Transverse colon (tissue), 4 donors: ENCODE measurements at places on chromosomes 4 and X. TPM values are rescaled to one million over a fixed set of nuclear protein-coding genes. Genes with fewer than 3 reads are reported as not detected.

DCAF8L2 gene
- total RNA-seq = not detected

CCDC160 gene
- total RNA-seq = not detected

SPANXA1 gene
- not detected for total RNA-seq

DCHS2 gene
- total RNA-seq = 3.0 TPM

F11 gene
- total RNA-seq = not detected

DMP1 gene
- not detected for total RNA-seq

NEUROG2 gene
- not detected for total RNA-seq

GABRQ gene
- total RNA-seq = not detected

ADAMTS3 gene
- not detected for total RNA-seq

GRCh38 chr4:140818433-140818832 is 62.2 kb upstream of the TBC1D9 start:
- no peaks in the 10 kb centered on the region for H3K36me3 ChIP-seq
- DNase-seq = no peak
- H3K4me3 ChIP-seq = no peak overlapping the region
- H3K27ac ChIP-seq = no peak overlapping the region
- H3K4me1 ChIP-seq = no peaks in the 10 kb centered on the region

- no peaks in the 10 kb centered on the region for H3K27me3 ChIP-seq
- no peaks in the 10 kb centered on the region for H3K4me1 ChIP-seq
- H3K27ac ChIP-seq = no peak overlapping the region
- H3K4me3 ChIP-seq = no peak overlapping the region
These were observed 241.1 kb upstream of the TLL1 start for GRCh38 chr4:165631912-165632311.

DNA sequence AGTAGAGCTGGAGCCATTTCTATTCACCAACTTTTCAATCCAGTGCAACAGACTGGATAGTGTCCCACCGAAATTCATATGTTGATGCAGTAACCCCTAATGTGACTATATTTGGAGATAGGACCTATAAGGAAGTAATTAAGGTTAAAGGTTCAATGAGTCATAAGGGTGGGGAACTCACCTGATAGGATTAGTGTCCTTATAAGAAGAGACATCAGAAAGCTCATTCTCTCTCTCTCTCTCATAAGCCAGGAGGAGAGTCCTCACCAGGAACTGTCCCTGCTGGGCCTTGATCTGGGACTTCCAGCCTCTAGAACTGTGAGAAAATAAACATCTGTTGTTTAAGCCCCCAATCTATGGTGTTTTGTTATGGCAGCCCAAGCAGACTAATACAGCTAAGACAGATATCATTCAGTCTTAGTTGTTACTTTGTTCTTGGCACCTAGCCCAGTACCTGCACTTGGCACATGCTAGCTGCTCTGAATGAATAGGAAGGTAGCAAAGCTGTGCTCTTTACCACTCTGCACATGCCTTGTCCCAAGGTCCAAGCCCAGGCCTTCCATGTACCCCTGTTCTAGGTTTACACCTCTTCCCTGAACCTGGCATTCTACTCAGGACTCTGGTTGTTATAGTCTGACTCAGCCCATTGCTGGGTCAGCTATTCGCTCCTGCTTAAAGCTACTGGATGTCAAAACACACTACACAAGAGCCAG is 19.2 kb upstream of the BRS3 start:
- H3K4me3 ChIP-seq = no peak overlapping the region
- no peaks in the 10 kb centered on the region for H3K27me3 ChIP-seq
- no peaks in the 10 kb centered on the region for H3K4me1 ChIP-seq
- no peaks in the 10 kb centered on the region for H3K36me3 ChIP-seq

GRCh38 chr4:3290476-3290875 is 2.3 kb upstream of the RGS12 start:
- H3K4me3 ChIP-seq = no peak overlapping the region
- H3K4me1 ChIP-seq = peaks cover 13% of the 10 kb centered on the region
- H3K36me3 ChIP-seq = no peaks in the 10 kb centered on the region
- no peak overlapping the region for H3K27ac ChIP-seq
- peaks cover 26% of the 10 kb centered on the region for H3K27me3 ChIP-seq
- no peak for DNase-seq

DNA sequence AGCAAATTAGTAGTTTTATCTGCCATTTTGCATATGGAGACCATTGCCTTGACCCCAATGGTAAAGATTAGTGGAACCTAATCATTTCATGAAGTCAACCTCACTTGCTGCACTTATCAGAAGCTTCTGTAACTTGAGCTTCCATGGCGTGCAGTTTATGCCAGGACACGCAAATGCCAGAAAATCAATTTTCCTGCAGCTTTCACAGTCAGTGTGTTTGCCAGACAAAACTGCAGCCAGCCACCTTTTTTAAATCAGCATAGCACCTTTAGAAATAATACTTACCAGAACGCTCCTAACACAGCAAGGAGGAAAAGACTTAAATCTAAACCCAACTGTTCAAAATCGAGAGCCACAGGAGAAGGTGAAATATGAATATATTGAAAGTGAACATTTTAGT is 265.3 kb downstream of the GRIA3 start:
- no peaks in the 10 kb centered on the region for H3K4me1 ChIP-seq
- no peak overlapping the region for H3K4me3 ChIP-seq
- no peak overlapping the region for H3K27ac ChIP-seq
- no peak for DNase-seq
- H3K36me3 ChIP-seq = no peaks in the 10 kb centered on the region

- H3K36me3 ChIP-seq = no peaks in the 10 kb centered on the region
- H3K27ac ChIP-seq = no peak overlapping the region
- DNase-seq = no peak
- no peaks in the 10 kb centered on the region for H3K27me3 ChIP-seq
- no peaks in the 10 kb centered on the region for H3K4me1 ChIP-seq
- H3K4me3 ChIP-seq = no peak overlapping the region
These were observed 81.1 kb downstream of the LRBA start for GRCh38 chr4:150934022-150934421.

DNA sequence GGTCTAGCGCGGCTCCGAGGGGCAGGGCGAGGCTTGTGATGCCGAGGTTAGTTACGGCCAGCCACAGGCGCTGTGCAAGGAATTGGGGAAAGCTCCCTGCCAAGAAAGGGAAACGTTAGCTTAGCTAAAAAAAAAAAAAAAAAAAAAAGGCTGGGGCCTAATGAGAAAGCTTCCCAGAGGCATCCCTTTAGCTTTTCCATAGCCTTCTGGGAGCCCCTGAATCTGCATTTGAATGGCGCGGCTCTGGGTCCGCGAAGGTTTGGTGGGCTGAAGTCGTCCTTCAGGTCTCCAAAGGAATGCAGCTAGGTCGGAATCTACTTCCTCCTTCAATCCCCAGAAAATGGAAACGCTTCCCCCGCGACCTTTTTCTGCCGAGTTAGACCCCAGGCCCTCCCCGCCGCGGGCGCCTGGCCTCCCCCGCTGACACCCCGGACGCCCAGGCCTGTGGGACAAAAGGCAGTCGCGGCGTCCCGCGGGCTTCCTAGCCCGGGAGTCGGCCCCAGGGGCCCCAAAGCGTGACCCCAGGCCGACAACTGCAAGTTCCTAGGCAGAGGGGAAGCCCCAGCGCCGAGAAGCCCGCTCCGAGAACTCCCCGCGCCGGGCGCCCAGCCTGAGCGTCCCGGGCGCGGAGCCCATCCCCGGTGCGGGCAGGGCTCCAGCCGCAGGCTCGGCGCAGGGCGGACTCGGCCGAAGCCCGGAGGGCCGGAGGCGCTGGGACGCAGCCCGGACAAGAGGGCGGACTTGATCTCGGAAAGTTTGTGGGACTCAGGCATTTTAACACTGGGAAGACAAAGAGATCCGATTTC is 605 bp upstream of the FAT1 start:
- H3K36me3 ChIP-seq = no peaks in the 10 kb centered on the region
- H3K4me1 ChIP-seq = no peaks in the 10 kb centered on the region
- peaks cover 13% of the 10 kb centered on the region for H3K27me3 ChIP-seq
- DNase-seq = peak; percentile 58
- peak overlapping the region; percentile 95 for H3K27ac ChIP-seq

- no peaks in the 10 kb centered on the region for H3K36me3 ChIP-seq
- no peaks in the 10 kb centered on the region for H3K27me3 ChIP-seq
- no peak overlapping the region for H3K27ac ChIP-seq
These were observed 645.0 kb upstream of the ATOH1 start for GRCh38 chr4:93183576-93183975.

- H3K4me3 ChIP-seq = no peak overlapping the region
- no peaks in the 10 kb centered on the region for H3K27me3 ChIP-seq
- DNase-seq = no peak
- H3K36me3 ChIP-seq = no peaks in the 10 kb centered on the region
- H3K4me1 ChIP-seq = no peaks in the 10 kb centered on the region
- no peak overlapping the region for H3K27ac ChIP-seq
These were observed 40.4 kb upstream of the PGK1 start for GRCh38 chrX:78063687-78064086.
